Erythroblast (primary cell): ENCODE measurements at places on chromosomes 3 and 15.

- DNase-seq = no peak
These were observed 16.9 kb downstream of the FBLN2 start for GRCh38 chr3:13565581-13566452.

DNA sequence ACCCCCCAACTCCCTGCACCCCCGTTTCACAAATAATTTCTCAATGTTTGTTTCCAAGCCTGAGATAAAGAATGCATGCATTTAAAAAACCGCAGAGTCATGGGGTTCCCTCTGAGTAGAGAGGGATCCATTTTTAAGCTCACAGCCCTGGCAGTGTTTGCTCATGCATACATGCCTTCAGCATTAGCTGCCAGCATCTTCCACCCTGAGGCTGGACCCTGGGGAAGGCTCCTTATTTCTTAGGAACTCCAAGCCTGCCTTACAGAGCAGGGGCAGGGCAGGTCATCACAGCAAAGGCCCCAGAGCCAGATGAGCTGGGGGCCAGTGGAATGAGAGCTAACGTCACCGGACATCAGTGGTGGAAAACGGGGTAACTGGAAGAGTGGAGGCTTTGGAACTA lies 31.3 kb downstream of the TLE3 start:
- no peak for DNase-seq

DNA sequence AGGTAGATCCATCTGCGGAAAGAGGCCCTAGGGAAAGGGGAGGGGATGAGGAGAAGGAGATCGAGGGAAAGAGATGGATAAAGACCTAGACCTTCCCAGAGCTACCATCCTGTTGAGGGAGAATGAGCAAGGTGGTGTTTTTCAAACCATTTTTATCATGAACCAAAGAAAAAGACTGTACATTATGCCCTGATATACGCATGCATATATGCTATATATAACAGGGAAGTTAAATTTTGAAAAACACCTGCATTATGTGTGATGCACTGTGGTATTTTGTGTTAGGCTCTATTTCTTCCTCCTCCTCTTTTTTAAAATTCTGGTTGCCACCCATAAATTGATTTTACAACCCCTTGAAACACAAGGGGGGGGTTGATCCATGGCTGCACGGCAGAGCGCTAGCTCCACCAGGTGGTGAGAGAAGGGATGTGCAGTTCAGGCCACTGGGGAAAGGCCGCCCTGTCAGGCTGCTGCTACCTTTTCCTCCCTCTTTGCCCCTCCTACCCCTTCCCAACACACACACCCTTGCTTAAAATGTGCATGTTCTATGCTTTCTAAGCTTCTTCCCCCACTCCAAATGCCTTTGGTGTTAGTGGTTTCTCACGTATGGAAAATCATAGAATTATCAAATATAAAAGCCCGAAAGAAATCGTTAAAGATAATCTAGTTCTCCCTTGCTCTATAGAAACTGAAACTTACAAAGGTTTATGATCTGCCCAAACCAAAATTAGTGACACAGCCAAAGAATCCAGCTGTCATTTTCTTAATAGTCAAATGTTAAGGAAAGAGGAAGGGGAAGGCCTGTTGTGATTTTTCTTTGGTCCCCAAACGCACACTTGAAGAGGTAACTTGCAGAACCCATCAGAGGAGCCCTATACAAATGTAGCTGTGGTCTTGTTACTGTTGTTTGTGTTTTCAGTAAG lies 262.0 kb upstream of the UMPS start:
- peak; percentile 63 for DNase-seq

GRCh38 chr3:196968233-196969133 lies at the start of gene PIGZ:
Gene PIGZ, minus strand, starts transcription at chr3:196968833. Its CDS starts 16,802 bp downstream, at chr3:196952031.
- peak; percentile 73 for DNase-seq

DNA sequence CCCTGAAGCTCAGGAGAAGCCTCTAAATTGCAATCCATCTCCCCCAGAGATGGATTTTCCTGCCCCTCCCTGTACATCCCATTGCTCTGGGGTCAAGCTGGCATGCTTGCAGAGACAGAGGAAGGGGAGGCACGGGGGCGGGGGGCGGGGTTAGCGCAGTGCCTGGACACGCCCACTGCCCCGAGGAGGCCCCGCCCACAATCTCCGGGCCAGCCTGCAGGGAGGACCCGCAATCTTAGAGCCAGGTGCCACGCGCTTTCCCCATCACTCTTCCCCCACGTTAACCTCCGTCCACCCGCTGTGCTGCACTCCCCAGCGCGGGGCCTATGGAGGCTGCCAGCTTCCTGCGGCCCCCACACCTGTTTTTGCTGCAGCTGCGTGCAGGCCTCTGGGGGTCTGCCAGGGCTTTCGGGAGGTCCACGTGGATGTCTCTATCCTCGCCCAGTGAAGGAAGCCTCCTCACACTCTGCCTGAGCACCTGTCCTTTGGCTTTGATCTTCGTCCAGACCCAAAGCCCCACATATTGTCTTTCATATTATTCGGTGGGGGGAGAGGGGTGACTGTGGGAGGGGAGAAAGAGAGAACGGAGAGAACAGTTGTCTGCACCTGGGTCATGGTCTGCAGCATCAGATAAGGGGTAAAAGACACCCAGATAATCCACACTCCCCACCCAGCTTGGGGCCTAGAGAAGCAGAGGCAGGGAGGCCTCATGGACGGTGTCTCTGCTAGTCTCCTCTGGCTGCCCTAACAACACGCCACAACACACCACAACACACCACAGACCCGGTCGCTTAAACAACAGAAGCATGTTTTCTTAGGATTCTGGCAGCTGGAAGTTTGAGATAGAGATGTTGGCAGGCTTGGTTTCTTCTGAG lies 118.0 kb upstream of the MEF2A start:
- DNase-seq = peak; percentile 34

DNA sequence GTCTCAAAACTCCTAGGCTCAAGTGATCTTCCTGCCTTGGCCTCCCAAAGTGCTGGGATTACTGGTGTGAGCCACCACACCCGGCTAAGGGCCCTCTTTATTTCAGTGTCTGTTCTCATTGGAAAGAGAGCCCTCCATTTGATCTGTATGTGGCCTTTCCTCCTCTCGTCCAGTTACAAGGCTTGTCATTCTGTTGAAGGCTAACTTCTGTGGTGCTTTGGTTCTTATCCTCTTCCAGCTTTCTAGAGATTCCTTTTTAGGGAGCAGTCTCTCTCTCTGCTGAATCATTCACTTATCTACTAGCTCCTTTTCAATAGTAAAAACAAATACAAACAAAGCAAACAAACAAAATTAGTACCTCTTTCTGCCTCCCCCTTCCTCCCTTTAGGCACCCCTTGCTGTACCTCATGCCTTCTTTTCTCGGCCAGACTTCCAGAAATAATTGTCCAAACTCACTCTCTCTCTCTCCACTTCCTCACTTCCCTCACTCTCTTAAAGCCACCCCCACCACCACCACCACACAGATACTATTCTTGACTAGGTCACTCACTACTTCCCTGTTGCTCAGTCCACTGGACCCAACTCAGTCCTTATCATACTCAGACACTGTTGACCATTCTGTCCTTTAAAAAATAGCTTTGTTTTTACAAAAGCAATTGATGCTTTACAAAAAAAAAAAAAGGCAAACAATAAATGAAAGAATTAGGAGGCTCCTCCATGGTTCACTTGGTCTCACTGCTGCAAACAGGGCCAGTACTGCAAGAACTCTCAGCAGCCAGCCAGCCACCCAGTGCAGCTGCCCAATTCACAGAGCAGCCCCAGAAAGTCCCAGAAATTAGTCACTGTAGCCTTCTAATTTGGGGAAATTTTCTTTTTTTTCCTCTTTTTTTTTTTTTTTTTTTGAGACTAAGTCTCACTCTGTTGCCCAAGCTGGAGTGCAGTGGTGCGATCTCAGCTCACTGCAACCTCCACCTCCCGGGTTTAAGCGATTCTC lies 31.7 kb upstream of the RAB11A start:
- DNase-seq = peak; percentile 38

GRCh38 chr3:192216067-192216466 lies 511.3 kb downstream of the FGF12 start:
- DNase-seq = no peak

GRCh38 chr3:27483117-27484014 lies 818 bp downstream of the SLC4A7 start:
- peak; percentile 49 for DNase-seq

DNA sequence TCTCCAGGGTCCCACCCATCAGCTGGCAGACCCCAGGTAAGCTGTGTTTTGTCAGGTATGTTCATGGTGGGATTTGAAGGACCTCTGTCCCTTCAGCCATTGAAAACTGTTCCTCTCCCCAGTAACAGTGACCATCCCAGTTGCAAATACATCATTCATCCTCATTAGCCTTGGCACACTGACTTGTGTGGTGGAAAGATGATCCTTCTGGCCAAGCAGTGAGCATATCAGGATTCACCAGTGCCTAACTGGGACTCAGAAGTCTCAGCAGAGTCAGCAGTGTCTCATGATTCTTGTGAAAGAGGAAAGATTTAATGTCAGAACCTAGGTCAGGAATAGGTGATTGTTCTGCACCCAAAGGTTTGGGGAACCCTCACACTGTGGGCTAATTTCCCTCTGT lies 90.2 kb downstream of the DNAJB8 start:
- no peak for DNase-seq

GRCh38 chr15:60079210-60079609 lies 75.1 kb downstream of the FOXB1 start:
- DNase-seq = no peak

- no peak for DNase-seq
These were observed 36.8 kb downstream of the TMEM40 start for GRCh38 chr3:12722226-12722625.

DNA sequence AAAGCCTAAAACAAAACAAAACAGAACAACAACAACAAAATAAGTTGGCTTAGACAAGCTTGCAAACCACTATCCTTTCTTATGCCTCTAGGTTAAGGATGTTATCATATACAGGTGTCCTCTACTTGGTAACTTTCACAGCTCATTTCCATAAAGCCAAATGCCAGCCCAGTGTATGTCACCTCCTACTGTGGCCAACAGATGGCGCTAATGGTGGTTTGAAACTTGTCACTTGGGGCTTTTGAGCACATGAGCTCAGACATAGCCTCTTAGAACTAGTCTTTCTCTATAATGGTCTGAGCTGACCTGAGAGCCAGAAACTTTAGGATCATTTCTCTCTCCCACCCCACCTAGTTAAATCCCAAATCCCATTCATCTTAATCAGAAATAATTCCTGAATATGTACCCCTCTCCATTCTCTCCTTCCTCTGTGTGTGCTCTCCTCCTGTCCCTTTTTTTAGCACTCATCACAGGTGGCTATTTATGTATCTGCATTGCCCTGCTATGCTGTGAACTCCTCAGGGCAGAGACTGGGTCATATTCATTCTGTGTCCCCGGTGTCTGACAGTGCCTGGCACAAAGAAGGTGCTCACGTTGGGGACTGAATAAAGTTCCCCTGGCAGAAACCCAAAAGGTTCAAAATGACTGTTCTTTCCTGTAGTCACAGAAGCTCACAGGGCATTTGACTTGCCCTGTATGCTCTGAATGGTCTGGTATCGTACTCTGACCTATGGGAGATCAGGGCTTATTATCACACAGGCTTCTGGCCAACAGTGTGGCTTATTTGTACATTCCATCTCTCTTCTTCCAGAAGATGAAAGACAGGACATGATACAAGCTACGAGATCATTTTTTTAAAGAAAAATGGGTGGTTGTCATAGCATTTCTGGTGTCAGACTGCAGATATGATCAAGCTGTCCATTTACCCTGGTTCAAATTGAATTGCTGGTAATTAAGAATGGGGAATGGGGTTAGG lies 319.3 kb upstream of the AZI2 start:
- peak; percentile 58 for DNase-seq

- DNase-seq = no peak
These were observed 5.9 kb downstream of the CMC1 start for GRCh38 chr3:28247286-28247685.

- DNase-seq = no peak
These were observed 688.8 kb upstream of the CCDC54 start for GRCh38 chr3:106688464-106688863.

DNA sequence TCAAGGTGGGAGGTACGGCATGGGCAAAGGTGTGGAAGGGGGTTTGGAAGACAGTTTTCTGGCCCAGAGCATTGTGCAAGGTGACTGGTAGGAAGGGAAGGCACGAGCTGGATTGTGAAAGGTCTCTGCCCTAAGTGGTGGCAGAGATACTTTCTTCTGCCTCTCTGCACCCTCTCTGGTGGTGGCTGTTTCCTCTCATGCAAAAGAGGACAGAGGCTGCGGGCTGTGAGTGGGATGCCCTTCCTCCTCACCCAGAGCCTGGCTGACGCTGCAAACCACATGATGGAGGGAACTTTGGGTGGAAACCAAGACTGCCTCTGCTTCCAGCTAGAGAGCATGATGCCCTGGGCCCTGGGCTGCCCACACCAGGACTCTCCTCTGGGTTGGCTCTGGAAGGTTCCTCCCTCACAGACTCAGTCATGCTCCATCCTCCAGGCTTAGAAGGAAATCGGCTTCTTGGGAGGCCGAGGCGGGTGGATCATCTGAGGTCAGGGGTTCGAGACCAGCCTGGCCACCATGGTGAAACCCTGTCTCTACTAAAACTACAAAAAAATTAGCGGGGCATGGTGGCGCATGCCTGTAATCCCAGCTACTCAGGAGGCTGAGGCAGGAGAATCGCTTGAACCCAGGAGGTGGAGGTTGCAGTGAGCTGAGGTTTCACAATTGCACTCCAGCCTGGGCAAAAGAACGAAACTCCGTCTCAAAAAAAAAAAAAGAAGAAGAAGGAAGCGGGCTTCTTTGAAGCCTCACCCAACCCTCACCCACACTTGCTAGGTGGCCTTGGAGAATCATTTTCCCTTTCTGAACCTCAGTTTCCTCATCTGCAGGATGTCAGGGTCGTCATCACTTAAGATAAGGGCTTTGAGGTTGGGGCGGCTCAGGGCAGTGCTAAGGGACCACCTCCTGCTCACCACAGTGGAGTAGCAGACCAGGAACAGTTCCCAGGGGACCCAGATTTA lies 8.3 kb downstream of the PSTPIP1 start:
- no peak for DNase-seq

- DNase-seq = no peak
These were observed 4.8 kb upstream of the EPHB3 start for GRCh38 chr3:184556582-184557347.

DNA sequence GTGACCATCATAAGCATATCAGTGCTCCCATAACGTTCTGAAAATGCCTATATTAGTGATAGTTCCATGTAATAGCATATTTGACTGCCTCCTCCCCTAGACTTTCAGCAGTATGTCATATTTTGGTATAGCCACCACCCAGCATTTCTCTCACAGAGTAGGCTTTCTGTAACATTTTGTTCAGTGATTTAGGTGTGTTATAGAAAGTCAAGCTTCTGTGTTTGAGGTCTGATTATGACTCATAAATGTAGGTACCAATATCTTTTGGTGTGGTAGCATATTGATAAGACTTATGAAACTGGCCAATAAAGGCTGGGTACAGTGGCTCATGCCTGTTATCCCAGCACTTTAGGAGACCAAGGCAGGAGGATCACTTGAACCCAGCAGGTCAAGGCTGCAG lies 34.3 kb upstream of the ZMAT3 start:
- DNase-seq = no peak

GRCh38 chr15:37099319-37100108 lies 835 bp downstream of the MEIS2 start:
- DNase-seq = peak; percentile 69

DNA sequence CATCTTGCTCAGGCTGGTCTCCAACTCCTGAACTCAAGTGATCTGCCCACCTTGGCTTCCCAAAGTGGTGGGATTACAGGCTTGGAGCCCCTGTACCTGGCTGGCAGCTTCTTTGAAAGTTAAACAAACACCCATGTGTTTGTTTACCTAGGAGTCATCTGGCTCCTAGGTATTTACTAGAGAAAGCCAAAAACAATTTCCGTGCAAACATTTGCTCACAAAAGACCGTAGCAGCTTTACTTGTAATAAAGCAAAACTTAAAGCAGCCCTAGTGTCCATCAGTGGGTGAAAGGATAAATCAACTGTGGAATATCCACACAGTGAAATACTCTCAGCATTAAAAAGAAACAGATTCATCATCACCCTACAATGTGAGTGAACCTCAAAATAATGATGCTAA lies 29.4 kb upstream of the XCR1 start:
- DNase-seq = no peak
